ENCODE measurements at places on chromosomes 11 and 22. TPM values are rescaled to one million over a fixed set of nuclear protein-coding genes. Genes with fewer than 3 reads are reported as not detected.

DNA sequence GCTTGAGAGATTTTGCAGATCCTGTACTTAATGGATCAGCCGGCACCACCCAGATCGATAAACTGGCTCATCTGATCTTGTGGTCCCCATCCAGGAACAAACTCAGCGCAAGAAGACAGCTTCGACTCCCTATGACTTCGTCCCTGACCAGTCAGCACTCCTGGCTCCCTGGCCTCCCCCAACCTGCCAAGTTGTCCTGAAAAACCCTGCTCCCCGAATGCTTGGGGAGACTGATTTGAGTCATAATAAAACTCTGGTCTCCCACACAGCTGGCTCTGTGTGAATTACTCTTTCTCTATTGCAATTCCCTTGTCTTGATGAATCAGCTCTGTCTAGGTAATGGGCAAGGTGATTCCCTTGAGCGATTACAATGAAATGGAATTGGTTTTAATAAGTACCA, 29.5 kb downstream of the OR2AG2 start:
- no peak overlapping the region for H3K27ac ChIP-seq
- peaks cover 40% of the 10 kb centered on the region for H3K4me1 ChIP-seq
- no peak for DNase-seq
- H3K27me3 ChIP-seq, result no peaks in the 10 kb centered on the region
- no peak overlapping the region for H3K4me3 ChIP-seq
- H3K36me3 ChIP-seq, result no peaks in the 10 kb centered on the region

DNA sequence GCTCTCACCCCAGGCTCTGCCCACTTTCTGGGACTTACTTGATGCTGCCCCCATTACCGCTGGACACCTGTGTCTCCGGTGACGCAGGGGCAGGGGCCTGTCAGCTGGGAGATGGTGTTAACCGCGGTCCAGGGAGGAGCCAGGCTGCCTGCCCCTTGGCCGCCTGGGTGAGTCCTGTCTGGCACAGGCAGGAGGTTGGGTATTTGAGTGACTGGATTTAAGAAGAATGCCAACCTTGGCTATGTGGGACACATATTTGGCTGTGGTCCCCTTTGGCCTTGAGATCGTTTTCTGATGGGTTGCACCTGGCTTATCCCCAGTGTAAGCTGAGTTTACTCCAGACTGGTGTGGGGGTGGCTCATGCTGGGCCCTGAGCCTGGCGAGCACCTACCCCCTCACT, 2.5 kb downstream of the MUC6 start:
- no peak overlapping the region for H3K4me3 ChIP-seq
- DNase-seq, result no peak
- H3K27me3 ChIP-seq, result peaks cover 9% of the 10 kb centered on the region
- H3K36me3 ChIP-seq, result no peaks in the 10 kb centered on the region
- no peak overlapping the region for H3K27ac ChIP-seq
- peaks cover 69% of the 10 kb centered on the region for H3K4me1 ChIP-seq

Gene PLAAT5
- total RNA-seq, result not detected

DNA sequence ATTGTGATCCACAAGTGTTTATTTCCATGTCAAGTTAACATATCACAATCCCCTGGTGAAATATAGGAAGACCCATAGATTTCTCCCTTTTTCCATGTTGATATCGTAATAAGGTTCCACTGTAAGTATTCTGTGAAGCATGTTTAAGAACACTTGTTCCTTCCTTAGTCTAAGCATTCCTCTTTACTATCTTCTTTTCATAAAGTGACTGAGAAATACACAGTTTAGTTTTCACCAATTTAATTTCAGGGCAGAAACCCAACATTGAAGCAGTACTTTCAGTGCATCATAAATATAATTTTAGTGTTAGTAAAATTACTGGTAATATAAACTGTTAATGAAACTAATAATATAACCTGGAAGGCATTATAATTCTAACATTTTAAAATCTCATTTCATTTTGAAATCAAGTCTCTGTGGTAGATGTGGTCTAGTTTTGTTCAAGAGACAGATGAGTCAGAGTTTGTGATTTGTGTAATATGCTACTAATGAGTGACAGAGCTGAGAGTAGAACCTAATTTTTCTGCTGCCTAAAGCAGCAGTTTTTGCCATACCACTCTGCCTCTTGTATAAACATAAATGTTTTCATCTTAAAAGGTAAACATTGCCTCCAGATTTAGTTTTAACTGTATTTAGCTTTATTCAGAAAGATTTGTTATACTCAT, 79.4 kb downstream of the ATM start:
- peaks cover 20% of the 10 kb centered on the region for H3K36me3 ChIP-seq
- no peak for DNase-seq
- no peak overlapping the region for H3K27ac ChIP-seq
- no peaks in the 10 kb centered on the region for H3K4me1 ChIP-seq

Gene LUZP2
- total RNA-seq, result not detected

DNA sequence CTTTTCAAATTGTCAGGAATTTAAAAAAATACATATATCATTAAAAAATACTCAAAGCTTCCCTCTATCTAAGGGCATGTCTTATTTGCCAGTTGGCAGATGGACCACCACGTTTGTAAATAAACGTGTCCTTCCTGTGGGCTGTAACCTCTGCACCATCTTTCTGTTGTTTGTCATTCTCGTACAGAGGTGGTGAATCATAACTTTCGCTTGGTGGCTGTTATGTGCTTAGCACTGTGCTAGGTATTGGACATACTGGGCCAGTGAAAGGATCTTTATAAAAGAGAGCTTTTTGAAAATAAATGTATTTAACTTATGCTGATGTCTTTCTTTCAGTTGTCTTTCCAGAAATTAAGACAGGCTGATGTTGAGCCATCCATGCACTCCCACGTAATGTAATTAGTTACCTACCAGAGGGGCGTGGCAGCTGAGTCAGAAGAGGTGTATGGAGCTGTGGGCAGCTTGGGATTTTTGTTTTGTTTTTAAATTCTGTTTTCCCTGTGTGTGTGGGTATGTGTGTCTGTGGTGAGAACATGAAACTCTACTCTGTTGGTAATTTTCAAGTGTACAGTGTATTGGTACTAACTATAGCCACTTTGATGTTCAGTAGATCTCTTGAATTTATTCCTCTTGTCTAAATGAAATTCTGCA, 62.7 kb downstream of the TECTA start:
- no peak overlapping the region for H3K27ac ChIP-seq
- no peaks in the 10 kb centered on the region for H3K4me1 ChIP-seq
- no peak overlapping the region for H3K4me3 ChIP-seq
- DNase-seq, result no peak
- H3K36me3 ChIP-seq, result no peaks in the 10 kb centered on the region
- peaks cover 12% of the 10 kb centered on the region for H3K27me3 ChIP-seq

DNA sequence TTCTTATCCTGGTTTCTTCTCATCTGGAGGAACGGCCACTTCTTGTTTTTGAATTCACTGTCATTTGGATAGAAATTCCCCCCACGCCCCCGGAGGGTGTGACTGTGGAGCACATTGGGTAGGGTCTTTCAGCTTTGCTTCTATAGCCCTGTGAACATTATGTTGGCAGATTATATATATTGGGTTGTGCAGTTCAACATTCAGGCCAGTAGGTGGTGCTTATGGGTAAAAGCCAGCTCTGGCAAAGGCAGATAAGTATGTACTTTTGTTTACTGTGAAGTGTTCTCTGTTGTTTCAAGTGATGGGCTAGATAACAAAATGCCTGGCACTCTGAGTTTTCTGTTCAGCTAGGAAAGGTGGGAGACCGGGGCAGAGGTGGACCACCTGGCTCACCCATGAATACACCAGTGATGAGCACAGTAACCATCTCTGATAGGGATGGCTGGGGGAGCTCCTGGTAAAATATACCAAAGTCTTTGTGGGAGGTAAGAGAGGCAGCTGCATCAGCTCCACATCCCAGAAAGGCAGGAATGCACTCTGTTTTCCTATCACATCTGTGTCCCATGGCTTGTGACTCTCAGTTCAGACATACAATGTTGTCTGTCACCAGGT, 1348.2 kb upstream of the RAG2 start:
- H3K36me3 ChIP-seq, result no peaks in the 10 kb centered on the region
- no peaks in the 10 kb centered on the region for H3K27me3 ChIP-seq
- H3K27ac ChIP-seq, result no peak overlapping the region
- no peak for DNase-seq
- H3K4me1 ChIP-seq, result no peaks in the 10 kb centered on the region

GRCh38 chr11:95559899-95560298, 229.7 kb downstream of the FAM76B start:
- DNase-seq, result no peak

DNA sequence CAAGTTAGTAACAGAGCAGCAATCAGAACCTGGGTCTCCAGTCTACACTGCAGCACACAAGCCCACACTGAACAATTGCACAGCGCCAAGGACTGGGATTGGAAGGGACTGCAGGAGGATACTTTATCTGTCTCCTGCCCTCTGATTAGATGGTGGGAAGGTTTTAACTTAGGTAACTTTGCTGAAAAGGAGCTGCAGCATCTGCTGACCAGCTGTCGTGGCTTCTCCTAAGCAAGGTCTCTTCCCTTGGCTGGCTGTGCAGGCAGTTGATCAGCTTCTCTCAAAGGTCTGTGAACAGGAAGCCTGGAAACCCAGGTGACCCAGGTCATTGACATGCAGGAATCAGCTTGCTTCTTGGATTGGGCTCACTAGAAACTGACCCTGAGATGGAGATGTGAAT, 82.4 kb downstream of the ISX start:
- peaks cover 16% of the 10 kb centered on the region for H3K36me3 ChIP-seq
- no peaks in the 10 kb centered on the region for H3K27me3 ChIP-seq
- H3K27ac ChIP-seq, result no peak overlapping the region
- no peaks in the 10 kb centered on the region for H3K4me1 ChIP-seq
- no peak overlapping the region for H3K4me3 ChIP-seq

DNA sequence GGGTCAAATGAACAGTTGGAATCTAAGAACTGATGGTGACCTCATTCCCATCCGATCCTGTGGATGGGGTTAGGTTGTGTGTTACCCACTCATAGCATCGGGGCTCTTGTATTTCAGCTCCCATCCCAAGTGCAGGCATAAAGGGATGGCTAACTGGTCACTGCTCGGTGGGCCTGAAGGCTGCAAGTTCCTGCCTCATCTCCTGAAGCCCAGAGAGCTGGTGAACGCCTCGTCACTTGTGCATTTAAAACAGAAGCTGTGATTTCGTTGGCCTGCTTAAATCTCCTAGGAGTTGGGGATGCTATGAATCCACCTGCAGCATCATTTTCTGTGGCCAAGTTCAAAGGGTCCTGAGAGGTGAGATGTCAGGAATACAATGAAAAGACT, 477.0 kb downstream of the TBC1D22A start:
- H3K4me1 ChIP-seq, result no peaks in the 10 kb centered on the region
- H3K4me3 ChIP-seq, result no peak overlapping the region
- DNase-seq, result no peak
- no peaks in the 10 kb centered on the region for H3K36me3 ChIP-seq
- H3K27ac ChIP-seq, result no peak overlapping the region
